ENCODE measurements at places on chromosomes 16 and 17.

DNA sequence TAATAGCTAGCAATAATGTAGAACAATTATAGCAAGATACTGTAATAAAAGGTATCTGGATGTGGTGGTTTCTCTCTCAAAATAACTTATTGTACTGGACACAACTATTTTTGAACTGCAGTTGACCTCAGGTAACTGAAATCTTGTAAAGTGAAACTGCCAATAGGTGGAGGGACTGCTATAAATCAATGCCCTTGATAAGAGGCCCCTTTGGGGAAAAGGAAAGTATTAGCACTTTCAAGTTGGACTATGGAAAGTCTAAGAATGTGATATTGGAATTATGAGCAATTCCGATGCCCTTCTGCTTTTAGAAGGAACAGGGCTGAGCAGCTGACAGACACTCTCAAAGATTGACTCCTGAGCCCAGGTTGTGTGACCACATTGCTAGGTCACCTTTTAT lies 44.5 kb upstream of the ARHGAP44 start:
- DNase-seq, result no peak

DNA sequence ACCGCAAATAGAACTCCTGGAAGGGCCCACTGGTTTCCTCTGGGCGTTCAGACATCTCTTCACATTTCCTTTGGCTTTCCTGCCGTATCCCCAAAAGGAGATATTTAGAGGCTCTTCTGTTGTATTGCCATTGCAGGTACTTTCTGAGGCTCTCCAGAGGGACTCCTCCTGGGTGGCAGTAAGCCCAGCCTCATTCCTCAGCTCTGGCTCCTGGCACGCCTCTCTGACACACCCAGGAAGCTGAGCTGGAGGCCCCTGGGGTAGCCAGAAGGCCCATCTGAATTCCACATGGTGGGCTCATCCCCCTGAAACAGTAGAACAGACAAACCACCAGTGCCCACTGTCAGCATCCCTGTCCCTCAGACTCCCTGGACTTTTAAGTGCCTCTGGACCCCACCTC lies 206.7 kb downstream of the PARN start:
- no peak for DNase-seq

- DNase-seq, result no peak
These were observed 147.4 kb downstream of the SEC14L1 start for GRCh38 chr17:77288115-77288619.

- no peak for DNase-seq
These were observed 243.7 kb downstream of the FTO start for GRCh38 chr16:53947642-53948041.

- DNase-seq, result no peak
These were observed 29.4 kb downstream of the TOM1L2 start for GRCh38 chr17:17942846-17943245.
